Hair follicular keratinocyte (primary cell): ENCODE measurements at places on chromosomes 7 and 10. TPM values are rescaled to one million over a fixed set of nuclear protein-coding genes. Genes with fewer than 3 reads are reported as not detected.

Gene MRLN
- not detected in 2 replicates for total RNA-seq

Gene ELN
- not detected in 2 replicates for total RNA-seq

Gene TMEM229A
- total RNA-seq, result not detected in 2 replicates

Gene ENO4
- total RNA-seq, result not detected in 2 replicates

Gene SUGCT
- 33.6 and 36.2 TPM in 2 replicates for total RNA-seq
